Thyroid gland (tissue), 4 donors: ENCODE measurements at places on chromosomes 1 and 21.

DNA sequence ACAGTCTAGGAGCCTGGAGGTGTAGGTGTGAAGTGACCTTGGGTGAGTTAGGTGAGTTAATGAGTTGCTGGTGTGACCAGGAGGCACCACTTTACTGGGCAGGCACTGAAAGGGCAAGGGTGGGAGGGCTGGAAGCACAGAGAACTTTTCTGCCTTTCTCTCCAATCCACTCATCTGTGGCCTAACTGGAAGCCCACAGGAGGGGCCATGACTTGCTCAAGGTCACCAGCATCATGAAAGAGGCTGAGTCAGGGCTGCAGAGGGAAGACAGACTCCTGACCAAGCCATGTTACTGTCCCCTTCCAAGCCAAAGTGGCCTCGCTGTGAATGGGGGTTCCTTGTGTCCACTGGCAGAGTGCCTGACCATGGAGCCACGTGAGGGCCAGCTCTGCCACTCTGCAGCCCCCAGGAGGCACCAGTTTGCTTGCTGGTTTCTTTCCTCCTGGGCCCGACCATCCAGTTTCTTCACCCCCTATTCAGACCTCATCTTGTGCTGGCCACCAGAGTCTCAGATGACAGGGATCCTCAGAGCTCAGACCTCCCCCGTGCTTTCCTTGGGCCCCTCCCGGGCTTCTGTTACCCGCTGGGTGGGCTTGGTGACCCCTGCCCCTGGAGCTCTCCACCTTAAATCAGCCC is 4.3 kb upstream of the BSND start:
- no peak for DNase-seq

DNA sequence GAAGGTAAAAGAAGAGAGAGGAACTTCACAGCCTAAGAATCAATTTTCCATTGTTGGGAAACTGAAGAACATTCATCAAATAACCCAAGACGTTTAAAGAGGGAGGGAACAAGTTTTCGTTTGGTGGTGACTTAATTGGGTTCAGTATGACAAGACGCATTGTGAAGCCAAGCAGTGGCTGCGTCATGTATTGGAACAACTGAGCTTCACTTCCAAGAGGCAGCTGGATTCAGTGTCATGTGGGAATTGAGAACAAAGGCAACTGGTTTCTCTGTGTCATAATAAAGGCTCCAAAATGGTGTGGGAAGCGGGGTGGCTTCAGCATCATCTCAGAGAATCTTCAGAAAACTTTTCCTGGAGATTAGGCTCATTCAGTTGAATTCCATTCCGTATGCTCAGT is 29.8 kb upstream of the RC3H1 start:
- DNase-seq = no peak

DNA sequence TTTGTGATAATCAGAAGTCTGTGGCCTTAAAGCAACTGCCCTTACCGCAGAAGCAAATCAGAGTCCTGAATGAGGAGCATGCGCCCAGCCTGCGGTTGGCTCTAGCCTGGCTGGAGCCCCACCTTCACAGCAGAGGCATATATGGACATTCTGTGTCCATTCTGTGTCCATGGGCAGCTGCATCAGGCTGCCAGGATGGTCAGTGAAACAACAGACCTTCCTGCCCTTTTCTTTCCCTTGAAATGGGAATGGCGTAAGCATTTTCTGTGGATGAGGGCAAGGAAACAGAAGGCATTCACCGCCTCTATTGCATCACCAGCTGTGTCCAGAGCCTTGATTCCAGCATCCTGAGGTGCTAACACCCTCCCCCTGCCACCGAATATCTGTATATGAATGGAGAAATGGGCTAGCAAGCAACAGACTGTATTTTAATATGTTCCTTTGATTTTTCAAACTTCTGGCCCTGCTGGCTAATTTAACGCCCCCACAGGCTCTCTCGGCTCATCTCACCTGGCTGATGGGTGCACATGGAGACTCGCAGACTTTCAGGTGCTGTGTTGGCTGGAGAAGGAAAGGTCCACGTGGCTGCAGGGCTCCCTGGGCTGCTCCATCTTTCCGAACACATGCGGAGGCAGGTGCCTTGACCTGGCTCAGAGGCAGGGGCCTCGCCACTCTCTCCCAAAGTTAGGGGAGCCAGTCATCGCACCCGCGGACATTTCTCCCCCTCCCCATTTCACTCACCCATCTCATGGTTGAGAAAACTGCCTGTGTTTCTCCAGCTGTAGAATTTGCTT is 159.2 kb downstream of the GALNT2 start:
- no peak for DNase-seq

GRCh38 chr21:29581393-29581792 is 282.7 kb downstream of the BACH1 start:
- no peak for DNase-seq

GRCh38 chr1:119075614-119076013 is 64.8 kb downstream of the WARS2 start:
- DNase-seq = no peak

DNA sequence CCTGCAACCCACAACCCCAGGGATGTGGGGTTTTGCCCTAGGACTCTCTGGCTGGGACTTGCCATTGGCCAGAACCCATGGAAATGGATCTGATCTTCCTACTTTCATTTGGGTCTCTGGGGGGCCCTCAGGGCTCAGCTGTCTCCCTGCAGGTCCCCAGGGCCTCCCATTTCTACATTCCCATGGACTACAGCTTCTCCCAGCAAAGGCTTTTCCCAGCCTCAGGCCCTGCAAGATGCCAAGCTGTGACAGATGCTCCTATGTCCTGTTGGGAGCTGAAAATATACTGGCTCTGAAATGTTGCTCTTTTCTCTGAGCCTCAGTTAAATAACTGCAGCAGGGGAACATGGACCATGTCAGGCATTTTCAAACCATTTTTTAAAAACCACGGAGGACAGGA is 99.5 kb upstream of the IGSF21 start:
- DNase-seq = no peak
